ENCODE measurements at places on chromosomes 6 and 20. TPM values are rescaled to one million over a fixed set of nuclear protein-coding genes. Genes with fewer than 3 reads are reported as not detected.

Gene SCRT2
- not detected for total RNA-seq

Gene LY6G6C
- total RNA-seq = not detected

DNA sequence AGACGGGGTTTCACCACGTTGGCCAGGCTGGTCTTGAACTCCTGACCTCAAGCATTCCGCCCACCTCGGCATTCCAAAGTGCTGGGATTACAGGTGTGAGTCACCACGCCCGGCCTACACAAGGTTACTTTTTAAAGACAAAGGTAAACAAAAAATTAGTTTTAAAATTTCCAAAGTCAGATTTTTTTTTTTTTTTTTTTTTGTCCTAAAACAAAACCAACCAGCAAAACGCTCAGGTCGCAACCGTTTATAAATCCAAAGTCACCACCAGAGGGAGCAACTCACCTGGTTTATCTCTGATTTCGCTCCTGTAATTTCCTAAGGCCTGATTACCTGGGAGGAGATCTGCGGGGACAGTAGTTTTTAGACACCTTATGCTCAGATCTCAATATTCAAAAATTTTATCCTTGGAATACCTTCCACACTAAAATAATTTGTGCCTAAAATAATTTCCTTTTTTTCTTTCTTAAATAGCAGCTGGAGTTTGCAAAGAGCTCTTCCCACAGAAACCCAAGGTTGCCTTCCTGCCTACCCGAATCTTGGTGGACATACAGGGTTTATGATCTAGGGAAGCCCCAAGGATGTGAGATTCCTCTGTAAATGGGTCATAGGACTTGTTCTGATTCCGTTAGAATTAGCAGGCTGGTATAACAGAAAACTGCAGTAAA is 19.8 kb upstream of the TREM1 start:
- H3K27ac ChIP-seq = no peak overlapping the region
- no peaks in the 10 kb centered on the region for H3K27me3 ChIP-seq
- H3K4me3 ChIP-seq = no peak overlapping the region
- no peaks in the 10 kb centered on the region for H3K4me1 ChIP-seq

DNA sequence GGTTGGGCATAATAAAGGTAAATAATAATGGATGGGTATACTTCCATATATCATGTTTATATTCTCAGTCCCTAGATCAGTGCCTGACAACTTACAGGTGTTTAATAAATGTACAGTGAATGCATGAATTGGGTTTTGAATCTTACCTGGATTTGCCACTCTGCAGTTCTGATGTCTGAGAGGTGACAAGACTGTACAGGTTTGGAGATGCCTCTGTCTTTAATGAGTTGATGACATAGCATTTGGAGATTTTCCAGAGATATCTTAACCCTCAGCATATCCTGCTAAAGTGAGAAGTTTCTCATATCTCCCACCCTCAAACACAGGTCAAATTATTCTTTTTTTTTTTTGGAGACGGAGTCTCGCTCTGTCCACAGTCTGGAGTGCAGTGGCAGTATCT is 2.2 kb downstream of the ANKS1A start:
- DNase-seq = no peak
- no peaks in the 10 kb centered on the region for H3K36me3 ChIP-seq
- peaks cover 6% of the 10 kb centered on the region for H3K4me1 ChIP-seq
- H3K27ac ChIP-seq = no peak overlapping the region
- H3K4me3 ChIP-seq = no peak overlapping the region
- H3K27me3 ChIP-seq = no peaks in the 10 kb centered on the region

DNA sequence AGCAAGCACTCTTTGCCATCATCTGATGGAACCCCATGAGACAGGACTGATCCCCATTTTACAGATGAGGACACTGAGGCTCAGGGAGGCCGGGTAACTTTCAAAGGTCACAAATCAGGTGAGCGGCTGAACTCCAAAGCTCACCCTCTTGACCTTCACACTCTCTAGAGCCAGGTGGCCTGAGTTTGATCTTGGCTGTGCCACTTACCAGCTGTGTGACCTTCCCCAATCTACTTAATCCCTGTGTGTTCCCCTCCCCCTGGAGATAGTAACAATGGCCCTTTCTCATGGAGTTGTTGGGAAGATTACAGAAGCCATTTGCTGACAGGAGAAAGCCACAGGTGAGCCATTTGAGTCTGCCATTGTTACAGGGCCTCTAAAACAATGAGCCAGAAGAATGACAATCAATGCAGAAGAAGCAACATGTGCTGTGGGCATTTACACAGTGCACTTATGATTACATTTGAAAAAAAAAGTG is 34.5 kb downstream of the BMP7 start:
- H3K4me1 ChIP-seq = peaks cover 16% of the 10 kb centered on the region
- H3K27me3 ChIP-seq = no peaks in the 10 kb centered on the region
- no peak overlapping the region for H3K4me3 ChIP-seq
- H3K36me3 ChIP-seq = peaks cover 11% of the 10 kb centered on the region

DNA sequence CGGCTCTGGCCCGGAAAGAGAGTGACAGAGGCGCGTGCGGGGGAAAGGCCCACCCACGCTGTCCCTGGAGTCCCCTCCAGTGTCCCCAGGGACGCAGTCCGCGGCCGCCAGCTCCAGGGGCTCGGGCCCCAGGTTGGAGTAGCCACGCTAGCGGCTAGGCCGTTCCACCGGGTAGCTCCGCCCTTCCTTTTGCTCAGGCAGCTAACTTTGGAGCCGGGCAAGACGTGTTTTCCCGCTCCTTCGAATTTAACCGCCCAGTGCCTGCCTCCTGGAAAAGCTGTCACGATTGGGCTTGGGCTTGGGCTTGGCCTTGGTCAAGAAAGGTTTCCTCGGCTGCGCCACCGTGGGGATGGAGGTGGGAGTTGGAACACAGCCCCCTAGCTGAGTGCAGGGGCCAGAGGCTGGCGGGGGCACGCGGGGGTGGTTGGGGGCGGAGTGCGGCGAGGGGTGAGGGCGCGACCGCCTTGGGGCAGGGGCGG is 4.7 kb downstream of the LINC00237 start:
- no peak for DNase-seq
- peaks cover 98% of the 10 kb centered on the region for H3K27me3 ChIP-seq
- no peak overlapping the region for H3K27ac ChIP-seq
- H3K4me1 ChIP-seq = peaks cover 8% of the 10 kb centered on the region
- peak overlapping the region; percentile 8 for H3K4me3 ChIP-seq

Gene RAMACL
- 0.14 TPM for total RNA-seq

Gene HLA-DRB5
- not detected for total RNA-seq

Gene MED23
- total RNA-seq = 16.8 TPM

- H3K36me3 ChIP-seq = no peaks in the 10 kb centered on the region
- no peak overlapping the region for H3K27ac ChIP-seq
- H3K4me3 ChIP-seq = no peak overlapping the region
- no peaks in the 10 kb centered on the region for H3K27me3 ChIP-seq
- no peaks in the 10 kb centered on the region for H3K4me1 ChIP-seq
Measured at GRCh38 chr6:92757925-92758324, 661.4 kb downstream of the EPHA7 start.

Gene AIF1
- total RNA-seq = not detected

DNA sequence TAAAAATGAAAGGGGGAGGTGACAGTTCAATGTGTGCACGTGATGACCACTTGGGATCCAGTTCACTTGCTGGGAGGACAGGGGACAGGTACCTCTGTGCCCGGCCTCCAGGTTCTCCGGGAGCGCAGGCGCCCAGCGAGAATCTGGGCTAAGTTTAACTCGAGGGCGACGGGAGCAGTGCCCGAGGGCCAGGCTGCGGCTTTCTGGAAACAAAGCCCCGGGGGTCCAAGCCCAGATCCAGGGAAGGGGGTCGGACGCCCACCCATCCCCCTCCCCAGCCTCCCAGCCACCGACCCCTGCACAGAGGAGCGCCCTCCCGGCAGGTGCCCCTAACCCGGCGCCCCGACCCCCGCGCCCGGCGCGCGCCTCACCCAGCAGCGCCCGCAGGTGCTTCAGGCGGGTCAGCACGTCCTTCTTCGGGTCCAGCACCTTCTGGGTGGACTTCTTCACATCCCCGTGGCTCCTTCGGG is 405 bp downstream of the RALGAPA2 start:
- no peak for DNase-seq
- H3K27ac ChIP-seq = peak overlapping the region; percentile 88
- peak overlapping the region; percentile 97 for H3K4me3 ChIP-seq
- H3K27me3 ChIP-seq = no peaks in the 10 kb centered on the region
- H3K4me1 ChIP-seq = peaks cover 4% of the 10 kb centered on the region
- H3K36me3 ChIP-seq = no peaks in the 10 kb centered on the region

Gene MOCS1
- 21.5 TPM for total RNA-seq

DNA sequence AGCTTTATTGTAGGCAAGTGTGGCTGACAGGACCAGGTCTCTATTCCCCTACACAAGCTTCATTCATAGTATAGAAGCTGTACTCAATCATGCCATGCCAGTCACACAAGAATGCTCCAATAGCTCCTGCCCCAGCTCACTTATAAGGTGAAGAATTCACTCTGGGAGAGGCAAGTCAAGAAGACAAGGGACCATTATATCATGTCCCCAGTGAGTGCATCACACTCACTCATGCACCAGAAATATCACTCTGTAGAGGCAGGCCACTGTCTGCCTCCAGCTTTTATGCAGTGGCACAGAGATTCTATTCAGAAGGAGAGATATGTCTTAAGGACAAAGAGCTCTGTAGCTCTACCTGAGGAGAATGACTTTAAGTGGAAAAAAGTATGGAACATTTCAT is 263.2 kb downstream of the GJA1 start:
- no peak overlapping the region for H3K27ac ChIP-seq
- H3K27me3 ChIP-seq = no peaks in the 10 kb centered on the region
- DNase-seq = no peak
- no peaks in the 10 kb centered on the region for H3K4me1 ChIP-seq
- no peak overlapping the region for H3K4me3 ChIP-seq

DNA sequence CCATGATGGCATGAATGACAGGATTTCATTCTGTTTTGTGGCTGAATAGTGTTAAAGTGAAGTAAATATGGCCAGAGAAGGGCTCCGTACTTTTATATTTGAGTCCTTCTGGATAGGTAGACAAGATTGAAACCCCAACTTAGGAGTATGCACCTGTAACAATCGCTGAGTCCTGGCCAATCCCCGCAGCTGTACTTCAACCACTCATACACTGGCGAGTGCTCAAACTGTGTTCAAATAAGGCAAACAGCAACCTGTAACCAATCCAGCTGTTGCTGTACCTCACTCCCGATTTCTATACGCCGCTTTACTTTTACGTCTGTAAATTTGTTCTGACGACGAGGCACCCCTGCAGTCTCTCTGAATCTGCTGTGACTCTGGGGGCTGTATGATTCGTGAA is 6.7 kb downstream of the TTLL2 start:
- H3K36me3 ChIP-seq = no peaks in the 10 kb centered on the region
- H3K4me1 ChIP-seq = no peaks in the 10 kb centered on the region
- no peaks in the 10 kb centered on the region for H3K27me3 ChIP-seq
- H3K4me3 ChIP-seq = no peak overlapping the region
- no peak overlapping the region for H3K27ac ChIP-seq
- no peak for DNase-seq

DNA sequence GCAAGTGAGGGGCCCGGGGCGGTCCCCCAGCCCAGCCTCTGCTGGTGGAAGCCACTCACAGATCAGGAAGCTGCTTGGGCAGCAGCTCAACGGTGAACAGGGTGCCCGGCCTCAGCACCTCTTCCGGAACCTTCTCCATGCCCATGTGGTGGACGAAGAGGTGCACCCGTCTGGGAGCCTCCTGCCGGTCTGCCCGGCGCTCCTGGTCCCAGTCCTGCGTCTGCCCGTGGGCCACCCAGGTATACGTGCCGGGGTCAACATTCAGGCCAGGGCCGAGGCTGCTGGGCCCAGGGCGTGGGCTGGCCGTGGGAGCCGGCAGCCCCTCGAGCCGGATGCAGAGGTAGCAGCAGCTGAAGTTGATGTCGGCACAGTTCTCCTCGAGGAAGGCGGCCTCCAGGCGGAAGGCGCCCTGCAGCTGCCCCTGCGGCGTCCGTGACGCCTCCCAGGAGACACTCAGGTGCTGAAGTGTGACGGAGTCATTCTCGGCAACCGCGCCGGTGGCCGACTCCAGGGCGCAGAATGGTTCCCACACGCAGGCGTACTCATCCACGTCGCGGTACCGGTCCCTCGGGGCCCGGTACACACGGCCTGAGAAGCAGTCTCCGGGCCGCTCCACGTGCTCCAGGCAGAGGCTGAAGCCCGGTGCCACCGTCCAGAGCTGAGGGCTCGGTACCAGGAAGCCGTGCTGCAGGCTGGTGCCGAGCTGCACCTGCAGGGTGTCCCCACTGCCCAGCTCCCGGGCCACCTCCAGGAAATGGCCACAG is 8.7 kb downstream of the FNDC11 start:
- DNase-seq = no peak
- H3K4me3 ChIP-seq = no peak overlapping the region
- H3K36me3 ChIP-seq = no peaks in the 10 kb centered on the region
- no peak overlapping the region for H3K27ac ChIP-seq
- H3K4me1 ChIP-seq = no peaks in the 10 kb centered on the region

Gene NKX2-2
- total RNA-seq = not detected

DNA sequence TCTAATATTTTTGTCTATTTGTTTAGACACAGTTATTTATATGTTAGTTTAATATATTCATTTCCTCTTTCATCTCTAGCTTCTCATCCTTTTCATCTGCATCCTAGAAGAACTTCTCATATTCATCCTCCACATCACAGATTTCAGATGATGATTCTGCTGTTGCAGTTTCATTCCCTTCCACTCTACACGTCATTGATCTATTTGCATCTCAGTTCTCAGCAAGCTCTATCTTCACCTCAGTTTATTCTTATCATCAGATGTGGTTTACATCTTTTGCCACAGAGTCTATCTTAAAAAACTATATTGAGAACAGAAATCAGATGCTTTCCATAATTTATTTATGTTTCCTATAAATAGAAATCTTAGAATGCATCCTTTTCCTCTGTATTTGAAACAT is 13.3 kb downstream of the SLC2A12 start:
- H3K27me3 ChIP-seq = no peaks in the 10 kb centered on the region
- H3K4me3 ChIP-seq = no peak overlapping the region
- H3K4me1 ChIP-seq = no peaks in the 10 kb centered on the region
- H3K36me3 ChIP-seq = no peaks in the 10 kb centered on the region

- no peak for DNase-seq
- no peaks in the 10 kb centered on the region for H3K36me3 ChIP-seq
- H3K4me1 ChIP-seq = no peaks in the 10 kb centered on the region
- no peak overlapping the region for H3K27ac ChIP-seq
- H3K4me3 ChIP-seq = no peak overlapping the region
Measured at GRCh38 chr6:94510877-94511276, 1066.5 kb upstream of the MANEA start.

- H3K27me3 ChIP-seq = no peaks in the 10 kb centered on the region
- no peak overlapping the region for H3K27ac ChIP-seq
- peaks cover 9% of the 10 kb centered on the region for H3K4me1 ChIP-seq
- H3K4me3 ChIP-seq = no peak overlapping the region
- DNase-seq = peak; percentile 24
- no peaks in the 10 kb centered on the region for H3K36me3 ChIP-seq
Measured at GRCh38 chr20:62652041-62652893, 10.0 kb downstream of the SLCO4A1 start.

DNA sequence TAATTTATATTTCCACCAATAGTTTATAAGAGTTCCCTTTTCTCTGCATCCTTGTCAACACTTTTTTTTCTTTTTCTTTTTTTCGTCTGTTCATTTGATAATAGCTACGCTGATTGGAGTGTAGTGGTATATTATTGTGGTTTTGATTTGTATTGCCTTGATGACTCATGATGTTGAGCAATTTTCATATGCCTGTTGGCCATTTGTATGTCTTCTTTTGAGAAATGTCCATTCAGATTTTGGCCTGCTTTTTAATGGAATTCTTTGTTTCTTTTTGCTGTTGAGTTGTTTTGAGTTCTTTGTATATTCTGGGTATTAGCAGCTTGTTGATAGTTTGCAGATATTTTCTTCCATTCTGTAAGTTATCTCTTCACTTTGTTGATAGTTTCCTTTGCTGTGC is 773.4 kb downstream of the KIF16B start:
- DNase-seq = no peak
- H3K4me1 ChIP-seq = no peaks in the 10 kb centered on the region
- no peak overlapping the region for H3K27ac ChIP-seq
- no peaks in the 10 kb centered on the region for H3K27me3 ChIP-seq
- H3K36me3 ChIP-seq = no peaks in the 10 kb centered on the region
- no peak overlapping the region for H3K4me3 ChIP-seq

Data from cardiac muscle cell (in vitro differentiated cells and primary cell).